ENCODE measurements at places on chromosomes 2 and 18. TPM values are rescaled to one million over a fixed set of nuclear protein-coding genes. Genes with fewer than 3 reads are reported as not detected.

GRCh38 chr2:18464913-18465312, 95.5 kb downstream of the RDH14 start:
- no peaks in the 10 kb centered on the region for H3K36me3 ChIP-seq
- no peak overlapping the region for H3K4me3 ChIP-seq
- H3K27me3 ChIP-seq: no peaks in the 10 kb centered on the region
- no peaks in the 10 kb centered on the region for H3K4me1 ChIP-seq

DNA sequence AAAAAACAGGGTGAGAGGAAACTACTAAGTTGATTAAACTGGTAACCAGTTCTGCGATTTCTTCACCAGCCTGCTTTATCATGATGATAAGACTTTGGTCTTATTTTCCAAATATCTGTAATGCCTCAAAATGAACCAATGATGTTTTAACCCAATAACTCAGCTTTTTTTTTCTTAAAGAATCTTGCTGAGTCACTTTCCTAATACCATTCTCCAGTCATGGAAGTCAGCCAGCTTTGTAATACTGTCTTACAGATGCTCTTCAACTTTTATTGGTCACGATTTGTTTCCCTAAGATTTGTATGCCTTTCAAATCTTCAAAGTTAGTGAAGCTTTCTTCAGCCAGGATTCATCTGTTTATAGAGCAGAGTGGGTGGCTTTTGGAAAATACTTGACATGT, 47.7 kb upstream of the SMIM21 start:
- no peaks in the 10 kb centered on the region for H3K27me3 ChIP-seq
- H3K36me3 ChIP-seq: no peaks in the 10 kb centered on the region
- peak; percentile 41 for DNase-seq
- H3K27ac ChIP-seq: no peak overlapping the region
- peaks cover 3% of the 10 kb centered on the region for H3K4me1 ChIP-seq

- no peaks in the 10 kb centered on the region for H3K36me3 ChIP-seq
- H3K4me1 ChIP-seq: peaks cover 13% of the 10 kb centered on the region
- no peak overlapping the region for H3K27ac ChIP-seq
- DNase-seq: no peak
Observed at GRCh38 chr2:120715353-120715752, 20.3 kb upstream of the GLI2 start.

The TUBA3E gene
- total RNA-seq: not detected

The NT5C1B gene
- total RNA-seq: not detected

- H3K27ac ChIP-seq: no peak overlapping the region
- H3K36me3 ChIP-seq: no peaks in the 10 kb centered on the region
- no peak overlapping the region for H3K4me3 ChIP-seq
- no peaks in the 10 kb centered on the region for H3K4me1 ChIP-seq
- no peak for DNase-seq
Observed at GRCh38 chr2:210536973-210537650, 19.3 kb upstream of the CPS1 start.

DNA sequence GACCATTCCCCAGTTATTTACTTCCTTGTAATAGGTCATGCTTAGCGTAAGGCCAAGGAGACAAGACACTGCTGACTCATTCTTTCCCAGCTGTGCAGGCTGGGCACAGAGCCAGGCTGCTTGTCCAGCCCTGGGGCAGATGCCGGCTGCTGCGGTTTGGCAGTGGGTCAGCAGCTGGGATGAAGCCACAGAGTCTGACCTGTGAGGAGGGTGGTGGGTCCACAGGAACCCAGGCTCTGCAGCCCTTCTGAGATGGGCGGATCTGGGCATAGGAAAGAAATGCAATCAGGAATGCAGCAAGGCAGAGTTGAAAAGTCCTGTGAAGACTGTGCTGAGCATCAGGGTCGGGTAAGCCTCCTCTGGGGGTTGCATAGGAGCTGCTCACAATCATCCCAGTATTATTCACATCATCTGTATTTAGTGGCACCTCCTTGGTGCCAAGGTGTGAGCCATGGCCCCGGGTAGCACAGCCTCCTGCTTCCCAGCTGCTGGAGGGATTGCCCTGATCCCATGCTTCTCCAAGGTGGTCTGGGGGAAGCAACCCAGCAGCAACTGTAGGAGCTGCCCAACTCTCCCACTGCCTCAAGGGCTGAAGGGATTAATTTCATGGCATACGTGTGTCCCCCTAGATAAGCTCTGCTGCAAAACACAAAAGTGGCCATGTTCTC, 139.0 kb downstream of the DDX1 start:
- no peaks in the 10 kb centered on the region for H3K27me3 ChIP-seq
- no peak overlapping the region for H3K27ac ChIP-seq
- DNase-seq: peak; percentile 29
- H3K4me1 ChIP-seq: no peaks in the 10 kb centered on the region
- H3K4me3 ChIP-seq: no peak overlapping the region

DNA sequence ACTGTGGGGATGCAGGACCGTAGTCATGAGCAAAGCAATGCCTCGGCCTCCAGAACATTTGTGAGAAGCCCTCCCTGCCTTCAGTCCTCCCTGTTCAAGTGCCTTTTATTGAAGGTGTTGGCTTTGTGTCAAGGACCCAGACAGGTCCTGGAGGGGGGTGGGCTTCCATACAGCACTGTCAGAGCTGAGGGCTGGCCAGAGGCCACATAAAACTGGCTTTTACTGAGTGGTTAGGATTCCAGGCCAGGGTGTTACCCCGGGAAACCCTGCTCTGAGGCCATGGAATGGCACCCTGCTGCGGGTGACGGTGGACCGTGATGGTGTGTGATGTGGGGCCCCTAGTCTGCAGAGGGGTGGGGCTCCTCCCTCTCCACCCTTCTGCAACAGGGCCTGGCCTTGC, 41.6 kb downstream of the TOGARAM2 start:
- H3K36me3 ChIP-seq: no peaks in the 10 kb centered on the region
- H3K4me3 ChIP-seq: no peak overlapping the region
- H3K4me1 ChIP-seq: no peaks in the 10 kb centered on the region
- DNase-seq: no peak

DNA sequence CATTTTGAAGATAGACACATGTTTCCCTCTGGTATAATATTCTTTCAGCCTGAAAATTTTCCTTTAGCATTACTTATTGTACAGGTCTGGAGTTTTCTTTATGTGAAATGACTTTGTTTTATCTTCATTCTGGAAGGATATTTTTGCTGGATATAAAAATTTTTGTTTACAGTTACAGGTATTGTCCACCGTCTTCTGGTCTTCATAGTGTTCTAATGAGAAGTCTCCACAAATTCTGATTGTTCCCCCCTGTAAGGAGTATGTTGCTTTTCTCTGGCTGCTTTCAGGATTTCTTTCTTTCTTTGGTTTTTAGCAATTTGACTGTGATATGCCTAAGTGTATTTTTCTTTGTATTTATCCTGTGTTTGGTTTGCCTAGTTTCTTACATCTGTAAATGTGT, 15.0 kb downstream of the UBXN4 start:
- H3K27ac ChIP-seq: no peak overlapping the region
- DNase-seq: no peak
- H3K4me1 ChIP-seq: no peaks in the 10 kb centered on the region
- no peak overlapping the region for H3K4me3 ChIP-seq
- H3K36me3 ChIP-seq: peaks cover 86% of the 10 kb centered on the region
- no peaks in the 10 kb centered on the region for H3K27me3 ChIP-seq

GRCh38 chr18:63763831-63764600, 11.2 kb upstream of the SERPINB7 start:
- no peak for DNase-seq
- no peaks in the 10 kb centered on the region for H3K27me3 ChIP-seq
- no peak overlapping the region for H3K4me3 ChIP-seq
- H3K36me3 ChIP-seq: no peaks in the 10 kb centered on the region
- no peaks in the 10 kb centered on the region for H3K4me1 ChIP-seq

DNA sequence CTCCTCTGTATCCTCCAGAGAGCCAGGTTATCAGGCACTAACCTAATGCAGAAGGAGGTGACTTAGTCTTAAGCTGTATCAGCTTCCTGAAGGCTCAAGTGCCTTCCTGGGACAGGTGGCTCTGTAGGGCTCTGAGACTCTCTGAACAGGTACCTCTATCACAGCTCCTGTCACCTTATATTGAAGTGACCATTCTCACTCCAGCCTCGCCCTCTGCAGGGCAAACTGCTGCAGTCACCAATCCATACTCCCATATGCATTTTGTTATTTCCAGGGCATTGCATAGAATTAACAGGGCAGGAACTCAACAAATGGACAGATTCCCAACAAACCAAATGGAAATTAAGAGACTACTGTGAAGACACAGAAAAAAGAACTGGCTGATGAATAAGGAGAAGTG, 203.0 kb upstream of the REV1 start:
- peaks cover 12% of the 10 kb centered on the region for H3K27me3 ChIP-seq
- no peaks in the 10 kb centered on the region for H3K4me1 ChIP-seq
- H3K36me3 ChIP-seq: no peaks in the 10 kb centered on the region
- no peak overlapping the region for H3K4me3 ChIP-seq
- H3K27ac ChIP-seq: no peak overlapping the region

The SNORC gene
- total RNA-seq: 4.7 TPM

- H3K4me1 ChIP-seq: peaks cover 61% of the 10 kb centered on the region
- H3K27ac ChIP-seq: peak overlapping the region; percentile 65
- peak; percentile 51 for DNase-seq
Observed at GRCh38 chr2:54639609-54640008, 83.9 kb upstream of the EML6 start.

DNA sequence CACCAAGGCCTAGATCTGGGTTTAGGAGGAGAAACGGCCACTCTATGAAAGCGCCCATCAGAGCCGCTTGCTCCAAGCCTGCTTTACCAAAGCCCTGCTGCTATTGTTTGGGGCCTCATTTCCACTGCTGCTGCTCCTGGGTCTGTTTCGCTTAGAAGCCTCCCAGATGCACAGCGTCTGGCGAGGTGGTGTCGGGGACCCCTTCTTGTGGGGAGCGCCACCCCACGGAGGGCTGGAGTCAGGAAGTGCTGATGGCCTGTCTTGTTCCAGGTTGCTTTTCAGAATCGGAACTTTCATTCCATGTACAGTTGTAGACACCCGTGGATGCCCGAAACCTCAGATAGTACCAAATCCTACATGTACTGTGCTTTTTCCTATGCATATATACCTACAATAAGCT, 204.9 kb upstream of the TWIST2 start:
- no peaks in the 10 kb centered on the region for H3K36me3 ChIP-seq
- H3K27ac ChIP-seq: no peak overlapping the region
- H3K27me3 ChIP-seq: peaks cover 19% of the 10 kb centered on the region
- DNase-seq: no peak

GRCh38 chr2:178800510-178800909, 6.7 kb downstream of the TTN start:
- H3K27me3 ChIP-seq: peaks cover 16% of the 10 kb centered on the region
- H3K27ac ChIP-seq: no peak overlapping the region
- no peaks in the 10 kb centered on the region for H3K4me1 ChIP-seq
- no peaks in the 10 kb centered on the region for H3K36me3 ChIP-seq
- DNase-seq: no peak

GRCh38 chr2:31903109-31903780, 107.6 kb downstream of the MEMO1 start:
- no peaks in the 10 kb centered on the region for H3K27me3 ChIP-seq
- H3K4me3 ChIP-seq: no peak overlapping the region
- H3K36me3 ChIP-seq: no peaks in the 10 kb centered on the region

DNA sequence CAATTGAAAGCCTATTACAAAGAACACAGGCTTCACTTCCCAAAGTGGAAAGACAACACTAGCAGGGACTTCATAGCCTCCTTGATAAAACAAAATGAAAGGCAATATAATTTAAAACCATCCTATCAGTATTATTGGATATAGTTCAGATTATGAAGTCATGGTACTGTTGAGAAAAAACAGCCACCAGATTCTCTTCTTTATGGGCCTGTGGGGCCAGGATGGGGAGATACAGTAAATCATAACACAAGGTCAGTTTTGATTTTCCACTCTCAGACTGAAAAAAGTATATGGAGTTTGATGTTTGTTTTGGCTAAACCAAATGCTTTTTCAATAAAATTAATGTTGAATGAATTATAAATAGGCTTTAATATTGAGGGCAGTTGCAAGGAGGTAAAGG, 129.1 kb downstream of the BCL2L11 start:
- DNase-seq: no peak
- no peaks in the 10 kb centered on the region for H3K36me3 ChIP-seq

- DNase-seq: no peak
- peaks cover 4% of the 10 kb centered on the region for H3K36me3 ChIP-seq
- no peak overlapping the region for H3K27ac ChIP-seq
- no peaks in the 10 kb centered on the region for H3K27me3 ChIP-seq
- no peaks in the 10 kb centered on the region for H3K4me1 ChIP-seq
- no peak overlapping the region for H3K4me3 ChIP-seq
Observed at GRCh38 chr2:55530539-55531081, 11.1 kb downstream of the CFAP36 start.

The LDLRAD4 gene
- total RNA-seq: 5.5 TPM

DNA sequence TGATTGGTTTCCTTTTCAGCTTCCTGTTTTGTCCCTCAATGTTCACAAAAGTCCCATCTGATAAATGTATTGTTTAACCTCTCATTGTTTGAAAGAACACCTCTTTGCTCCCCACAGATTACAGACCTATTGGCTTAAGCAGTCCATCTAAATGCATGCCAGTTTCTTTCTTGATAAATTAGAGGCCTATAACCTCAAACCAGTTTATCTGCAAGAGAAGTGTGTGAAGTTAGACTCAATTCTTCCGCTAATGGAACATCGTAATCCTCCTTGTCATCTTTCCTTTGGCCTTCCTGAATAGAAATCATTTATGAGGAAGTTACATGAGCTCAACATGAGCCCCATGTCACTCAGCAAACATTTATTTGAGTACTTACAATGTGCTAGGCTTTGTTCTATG, 74.0 kb downstream of the FRZB start:
- H3K27me3 ChIP-seq: no peaks in the 10 kb centered on the region
- no peak for DNase-seq
- no peak overlapping the region for H3K4me3 ChIP-seq
- H3K27ac ChIP-seq: no peak overlapping the region
- H3K4me1 ChIP-seq: peaks cover 16% of the 10 kb centered on the region
- no peaks in the 10 kb centered on the region for H3K36me3 ChIP-seq

GRCh38 chr18:7740821-7741220, 173.7 kb downstream of the PTPRM start:
- H3K36me3 ChIP-seq: no peaks in the 10 kb centered on the region
- no peaks in the 10 kb centered on the region for H3K27me3 ChIP-seq
- DNase-seq: no peak
- H3K4me3 ChIP-seq: no peak overlapping the region
- H3K27ac ChIP-seq: no peak overlapping the region
